A172 (cell line): ENCODE measurements at places on chromosomes 5 and 9. TPM values are rescaled to one million over a fixed set of nuclear protein-coding genes. Genes with fewer than 3 reads are reported as not detected.

GRCh38 chr9:138013273-138013672 is 135.7 kb downstream of the CACNA1B start:
- DNase-seq: no peak

- DNase-seq: no peak
These were observed 474.3 kb upstream of the KIF2A start for GRCh38 chr5:61831736-61832135.

- no peak for DNase-seq
These were observed 116.9 kb upstream of the MRPS30 start for GRCh38 chr5:44691802-44692201.

- DNase-seq: no peak
These were observed 253.1 kb upstream of the IRX4 start for GRCh38 chr5:2135833-2136232.

The SLC6A7 gene
- total RNA-seq: not detected in 2 replicates

- peak; percentile 73 for DNase-seq
These were observed 15.3 kb upstream of the RPL26L1 start for GRCh38 chr5:172943906-172944305.

The FUT7 gene
- 0.07 TPM in 1 of 2 replicates, not detected in the other for total RNA-seq

The DEPDC1B gene
- total RNA-seq: 34.4 and 35.0 TPM in 2 replicates

DNA sequence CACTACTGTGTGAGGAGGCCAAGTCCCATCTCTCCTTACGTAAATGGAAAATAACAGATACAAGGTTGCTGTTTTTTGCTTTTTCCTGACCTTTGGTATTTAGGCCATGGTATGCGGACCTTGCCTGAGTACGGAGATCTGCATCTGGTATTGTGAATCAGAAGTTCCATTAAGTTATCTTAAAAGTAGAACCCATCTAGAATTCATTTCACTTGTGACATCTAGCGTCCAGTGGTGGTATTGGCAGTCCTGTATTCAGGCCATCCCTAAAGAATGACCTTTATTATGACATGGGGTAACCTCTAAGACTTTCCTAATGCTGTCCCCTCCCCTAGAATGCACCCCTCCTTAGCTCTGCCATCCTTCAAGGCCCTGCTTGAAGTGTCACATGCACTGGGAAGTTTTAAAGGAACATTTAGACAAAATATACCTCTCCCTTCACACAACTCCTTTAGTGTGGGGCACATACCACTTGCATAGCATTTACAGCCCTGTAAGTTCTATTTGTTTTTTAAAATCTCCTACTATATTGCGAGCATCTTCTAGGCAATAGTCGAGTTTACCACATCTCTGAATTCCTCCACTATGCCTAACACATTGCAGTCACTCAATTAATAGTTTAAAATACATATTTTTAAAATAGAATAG is 1.9 kb upstream of the SPDL1 start:
- peak; percentile 66 for DNase-seq

The IL4 gene
- not detected in 2 replicates for total RNA-seq

- no peak for DNase-seq
These were observed 79.6 kb downstream of the NTNG2 start for GRCh38 chr9:132241483-132241839.

GRCh38 chr5:111498346-111498745 is 14.0 kb downstream of the STARD4 start:
- no peak for DNase-seq

GRCh38 chr5:169160405-169160901 is 140.5 kb downstream of the SLIT3 start:
- DNase-seq: peak; percentile 90

- DNase-seq: no peak
These were observed 169.6 kb upstream of the GNA14 start for GRCh38 chr9:77817590-77818311.

- no peak for DNase-seq
These were observed 1.0 kb downstream of the ANKH start for GRCh38 chr5:14870337-14871213.

GRCh38 chr9:127137640-127138360 is 15.4 kb upstream of the ANGPTL2 start:
- no peak for DNase-seq

The TEX10 gene
- 69.0 and 75.4 TPM in 2 replicates for total RNA-seq

The TEX48 gene
- not detected in 2 replicates for total RNA-seq

The IL7R gene
- 114 and 160 TPM in 2 replicates for total RNA-seq

DNA sequence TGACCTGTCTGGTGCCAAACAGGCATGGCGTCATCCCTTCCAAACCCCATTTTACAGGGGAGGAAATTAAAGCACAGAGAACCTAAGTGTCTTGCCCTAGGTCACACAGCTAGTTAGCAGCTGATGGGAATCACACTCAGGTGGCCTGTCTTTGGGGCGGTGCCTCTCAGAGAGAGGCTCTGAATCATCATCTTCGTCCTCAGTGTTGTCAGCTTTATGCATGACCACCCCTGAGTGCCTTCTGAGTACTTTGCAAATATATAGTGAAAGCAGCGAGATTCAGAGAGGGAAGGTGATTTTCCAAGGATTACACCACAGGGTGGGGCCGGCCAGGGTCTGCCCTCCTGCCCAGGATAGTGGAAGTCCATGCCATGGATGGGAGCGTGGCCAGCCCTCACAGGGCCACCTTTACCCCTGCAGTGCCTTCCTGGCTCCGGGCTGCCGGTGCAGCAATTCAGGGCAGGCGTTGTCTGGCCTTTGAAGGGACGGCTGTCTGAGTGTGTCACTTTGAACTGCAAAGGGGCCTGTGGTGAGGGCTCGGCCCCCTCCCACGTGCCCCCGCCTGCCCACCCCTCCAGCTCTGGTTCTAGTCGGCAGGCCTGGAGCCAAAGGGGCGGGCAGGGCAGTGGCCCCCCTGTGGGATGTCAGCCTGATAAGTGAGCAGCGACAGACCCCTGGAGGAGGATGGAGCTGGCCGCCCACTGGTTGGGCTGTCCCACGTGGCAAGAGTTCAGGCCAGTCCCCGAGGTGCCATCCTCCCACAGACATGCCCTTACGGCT is 16.9 kb downstream of the LMX1B start:
- peak; percentile 71 for DNase-seq

GRCh38 chr9:4615251-4615650 is 46.8 kb upstream of the PLPP6 start:
- DNase-seq: no peak

- no peak for DNase-seq
These were observed 32.5 kb upstream of the SCAMP1 start for GRCh38 chr5:78327761-78328510.

DNA sequence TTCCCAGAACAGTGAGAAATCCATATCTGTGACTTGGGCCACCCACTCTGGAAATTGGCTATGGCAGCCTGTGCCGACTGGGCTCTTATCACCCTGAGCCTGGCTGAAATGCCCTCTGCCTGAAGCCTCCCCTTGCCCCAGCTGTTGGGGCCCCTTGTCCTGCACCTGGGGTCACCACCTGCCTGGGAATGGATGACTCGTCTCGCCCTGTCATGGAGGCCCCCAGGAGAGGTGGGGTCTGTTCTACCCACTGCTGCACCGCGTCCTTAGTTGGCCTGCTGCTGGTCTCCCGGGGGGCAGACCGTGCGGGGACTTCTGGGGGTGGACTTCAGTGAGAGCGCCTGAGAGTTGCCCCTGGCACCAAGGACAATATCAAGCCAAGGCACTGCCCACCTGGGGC is 46.6 kb upstream of the COL5A1 start:
- no peak for DNase-seq

The SPEF2 gene
- total RNA-seq: 2.4 and 15.6 TPM in 2 replicates

- no peak for DNase-seq
These were observed 263.8 kb upstream of the IRX1 start for GRCh38 chr5:3331819-3332218.

DNA sequence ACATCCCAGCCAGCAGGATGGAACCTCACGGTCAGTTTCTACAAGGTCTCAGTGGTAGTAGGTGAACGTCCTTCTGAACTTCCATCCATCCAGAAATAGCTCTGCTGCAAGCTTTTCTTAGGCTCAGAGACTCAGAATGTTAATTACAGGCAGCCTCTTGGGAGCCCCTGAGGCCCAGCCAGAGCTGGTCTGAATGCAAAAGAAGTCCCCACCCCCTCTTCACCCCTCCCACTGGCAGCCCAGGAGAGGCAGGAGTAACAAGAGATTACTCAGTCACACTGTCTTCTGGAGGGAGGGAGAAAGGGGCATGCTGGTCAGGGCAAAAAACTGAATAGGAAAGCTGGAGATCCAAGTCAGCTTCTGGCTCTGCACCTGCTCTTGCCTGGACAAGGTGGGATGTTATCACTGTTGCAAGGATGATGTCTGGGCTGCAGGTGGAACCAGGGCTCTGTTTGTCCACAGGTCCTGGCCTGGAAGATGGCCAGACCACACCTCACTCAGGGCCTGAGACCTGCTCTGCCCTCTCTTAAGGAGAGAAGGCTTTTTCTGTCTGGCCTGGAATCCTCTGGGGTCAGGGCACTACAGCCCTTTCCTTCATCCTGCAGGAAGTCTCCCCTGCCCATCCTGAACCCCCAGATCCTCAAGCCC is 9.1 kb downstream of the ENHO start:
- DNase-seq: no peak

DNA sequence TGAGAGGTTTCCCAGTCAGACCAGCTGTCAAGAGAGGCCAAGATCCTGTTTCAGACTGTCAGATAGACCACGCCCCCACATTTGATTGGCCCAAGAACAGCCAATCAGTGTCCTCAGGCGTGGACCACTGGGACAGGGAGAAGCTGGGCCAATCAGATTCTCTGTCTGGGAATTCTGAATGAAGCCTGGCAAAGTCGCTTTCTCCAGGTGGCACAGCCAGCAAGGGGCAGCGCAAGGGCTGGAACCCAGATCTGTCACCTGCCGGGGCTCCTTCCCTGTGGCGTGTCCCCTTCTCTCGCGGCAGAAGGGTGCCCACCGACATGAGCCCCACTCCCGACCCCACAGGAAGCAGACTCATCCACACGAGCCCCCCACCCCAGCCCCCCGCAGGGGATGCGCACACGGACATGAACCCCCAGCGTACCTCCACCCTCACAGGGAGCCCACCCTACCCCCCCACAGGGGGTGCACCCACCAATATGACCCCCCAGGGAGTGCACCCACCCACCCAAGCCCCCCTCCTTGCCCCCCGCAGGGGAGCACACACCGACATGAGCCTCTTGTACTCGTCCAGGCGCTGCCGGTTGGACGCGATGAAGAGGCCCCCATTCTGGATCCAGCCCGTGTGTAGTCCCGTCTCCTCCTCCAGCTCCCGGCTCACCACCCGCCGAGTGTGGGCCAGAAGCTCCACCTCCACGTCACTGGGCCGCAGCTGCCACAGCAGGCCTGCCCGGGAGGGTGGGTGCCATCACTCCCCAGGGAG is 6.1 kb downstream of the SARDH start:
- DNase-seq: peak; percentile 86

DNA sequence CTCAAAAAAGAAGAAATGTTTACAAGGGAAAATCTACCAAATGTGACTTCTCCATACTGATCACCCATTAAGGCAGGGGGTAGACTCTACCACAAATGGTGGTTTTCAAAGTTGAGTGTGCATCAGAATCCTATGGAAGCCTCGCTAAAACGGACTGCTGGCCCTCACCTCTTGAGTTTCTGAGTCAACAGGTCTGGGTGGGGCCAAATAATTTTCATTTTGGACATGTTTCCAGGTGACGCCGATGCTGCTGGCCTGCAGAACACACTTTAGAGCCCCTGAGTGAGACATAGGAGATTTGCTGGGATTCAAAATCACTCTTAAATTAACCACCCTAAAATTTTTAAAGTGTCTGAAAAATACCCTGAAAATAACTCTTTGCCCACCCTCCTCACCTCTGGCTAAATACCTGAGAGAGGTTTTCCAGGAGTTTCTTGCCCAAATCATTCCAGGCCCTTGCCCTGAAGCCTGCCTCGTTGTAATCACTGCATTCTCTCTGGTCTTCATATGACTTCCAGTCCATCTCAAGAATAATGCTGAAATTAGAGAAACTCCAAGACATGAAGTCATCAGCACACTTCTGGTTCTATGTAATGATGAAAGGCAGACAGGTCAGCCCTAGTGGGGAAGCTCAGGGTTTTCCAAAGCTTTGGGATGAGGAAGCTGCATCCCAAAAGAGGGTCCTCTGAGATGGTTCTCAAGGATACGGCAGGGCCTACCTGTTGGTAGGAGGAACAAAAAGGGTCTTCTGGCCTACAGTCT is 18.2 kb downstream of the C9orf152 start:
- no peak for DNase-seq

- DNase-seq: no peak
These were observed at the start of gene CAMK2A for GRCh38 chr5:150289551-150290390. TSS of gene CAMK2A (minus strand) at chr5:150289773. CDS start at chr5:150289625, 148 bp downstream.

The OGN gene
- not detected in 2 replicates for total RNA-seq

DNA sequence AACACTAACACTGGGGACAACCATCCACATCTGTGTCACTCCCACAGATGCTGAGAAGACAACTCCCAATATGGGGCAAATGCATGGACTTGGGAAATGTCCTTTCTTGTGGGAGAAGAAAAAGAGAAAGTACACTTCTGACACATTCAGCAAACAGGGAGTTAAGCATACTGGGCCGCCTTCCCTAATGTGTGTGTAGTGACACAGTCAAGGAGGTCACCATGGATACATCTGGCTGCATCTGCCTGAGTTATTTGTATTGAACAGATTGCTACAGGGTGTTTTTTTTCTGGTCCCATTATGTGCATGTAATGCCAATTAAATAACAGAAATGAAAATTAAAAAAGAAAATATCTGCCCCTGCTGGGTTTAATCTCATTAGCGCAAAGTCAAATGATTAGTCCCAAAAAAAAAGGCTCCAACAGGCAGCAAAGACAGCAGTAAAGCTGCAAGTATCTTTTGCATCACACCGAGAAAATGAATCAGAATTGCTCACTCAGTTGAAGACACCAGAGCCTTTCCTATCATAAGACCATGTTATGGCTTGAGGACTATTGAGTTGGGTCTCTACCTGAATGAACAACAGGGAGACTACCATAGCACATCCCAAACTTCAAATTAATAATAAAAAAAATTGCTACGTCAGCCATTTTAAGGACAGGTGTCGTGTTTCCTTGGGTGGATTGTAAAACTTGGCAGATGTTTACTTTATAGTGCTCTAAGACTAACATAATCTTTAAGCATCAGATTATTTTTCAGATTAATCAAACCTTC is 395.9 kb downstream of the DTWD2 start:
- DNase-seq: no peak

GRCh38 chr5:163478126-163478981 is 17.9 kb downstream of the HMMR start:
- DNase-seq: peak; percentile 45

DNA sequence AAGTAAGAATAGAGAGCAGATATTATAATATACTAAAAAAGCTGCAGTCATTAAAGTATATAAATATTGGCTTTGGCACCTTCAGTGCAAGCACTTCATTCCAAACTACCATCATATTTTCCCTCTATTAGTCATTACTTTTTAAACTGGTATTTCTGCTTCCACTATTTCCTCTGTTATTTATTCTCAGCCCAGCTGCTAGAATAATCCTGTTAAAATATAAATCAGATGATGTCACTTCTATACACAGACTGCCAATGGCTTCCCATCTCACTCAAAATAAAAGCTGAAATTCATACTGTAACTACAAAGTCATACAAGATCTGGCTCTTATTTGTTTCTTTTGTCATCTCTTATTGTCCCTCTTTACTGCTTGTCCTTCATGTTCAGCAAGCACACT is 432.9 kb downstream of the TLE4 start:
- no peak for DNase-seq

DNA sequence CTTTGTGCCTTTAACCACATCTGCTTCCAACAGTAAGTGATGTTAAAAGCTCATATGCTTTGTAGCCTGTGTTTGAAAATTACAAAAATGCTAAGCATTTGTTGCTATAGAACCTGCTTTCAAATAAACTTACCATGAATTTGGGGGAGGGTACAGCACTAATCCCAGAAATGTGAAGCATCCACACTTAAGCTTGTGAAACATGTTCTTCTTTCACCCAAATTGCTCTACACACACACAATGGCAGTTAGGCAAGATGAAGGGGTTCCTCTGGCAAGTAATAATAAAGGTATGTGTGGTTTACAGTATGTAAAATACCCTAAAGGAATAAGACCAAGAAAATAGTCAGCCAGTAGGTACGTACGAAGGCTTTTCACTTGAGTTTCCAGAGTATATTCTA is 165.6 kb downstream of the SMARCA2 start:
- DNase-seq: no peak
